ENCODE measurements at places on chromosomes 7 and 10.

GRCh38 chr10:94493463-94493862 is 52.1 kb upstream of the HELLS start:
- no peak for DNase-seq

GRCh38 chr10:118850418-118851061 is 95.8 kb upstream of the CACUL1 start:
- DNase-seq = peak; percentile 55

DNA sequence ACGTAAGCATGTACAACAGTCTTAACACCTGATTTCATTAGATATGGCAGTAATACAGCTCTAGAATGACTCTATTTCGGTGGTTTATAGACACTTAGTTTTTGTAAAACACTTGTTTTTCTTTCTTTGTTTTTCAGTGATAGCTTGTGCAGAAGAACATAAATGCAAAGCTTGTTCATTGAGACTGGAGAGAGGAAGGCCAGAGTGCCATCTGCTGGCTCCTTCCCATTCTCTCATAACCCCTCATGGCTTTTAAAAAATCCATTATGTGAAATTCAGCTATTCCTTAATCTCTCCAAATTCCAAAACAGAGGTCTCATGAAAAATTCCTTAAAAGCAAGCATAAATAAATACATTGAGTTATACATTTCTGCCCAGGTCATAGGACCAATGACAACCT is 76.3 kb downstream of the CACNB2 start:
- DNase-seq = no peak

- DNase-seq = no peak
Measured at GRCh38 chr10:68171539-68172080, 60.3 kb downstream of the ATOH7 start.

GRCh38 chr7:129371487-129371886 is 62.7 kb upstream of the STRIP2 start:
- DNase-seq = no peak

GRCh38 chr7:64098-64915 is 128.1 kb upstream of the FAM20C start:
- DNase-seq = peak; percentile 81

GRCh38 chr10:121002586-121003205 is 151.5 kb downstream of the WDR11 start:
- no peak for DNase-seq

- no peak for DNase-seq
Measured at GRCh38 chr7:1708596-1709251, 38.6 kb downstream of the ELFN1 start.

- DNase-seq = no peak
Measured at GRCh38 chr7:19621740-19622139, 87.1 kb downstream of the POLR1F start.

GRCh38 chr7:156511426-156511825 is 129.1 kb upstream of the RNF32 start:
- no peak for DNase-seq

GRCh38 chr7:26853788-26854393 is 10.5 kb downstream of the SKAP2 start:
- DNase-seq = peak; percentile 60

DNA sequence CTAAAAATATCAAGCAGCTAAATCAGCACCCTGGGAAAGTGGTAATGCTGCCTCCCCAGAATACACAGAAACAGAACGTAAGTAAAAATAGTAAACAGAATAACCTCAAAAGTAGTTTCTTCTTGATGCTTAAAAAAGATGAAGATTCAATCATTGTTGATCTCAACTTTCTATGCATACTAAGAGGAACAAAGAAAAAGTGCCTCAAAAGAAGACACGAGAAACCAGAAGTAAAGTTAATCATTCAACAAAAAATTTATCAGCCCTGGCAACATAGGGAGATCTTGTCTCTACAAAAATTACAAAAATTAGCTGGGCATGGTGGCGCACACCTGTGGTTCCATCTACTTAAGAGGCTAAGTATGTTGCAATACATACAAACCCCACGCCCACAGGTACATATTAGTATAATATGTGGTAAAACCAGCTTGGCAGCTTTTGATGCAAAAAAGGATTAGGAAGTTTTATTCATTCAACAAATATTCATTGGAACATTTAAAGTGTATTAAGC is 153.7 kb downstream of the NRBF2 start:
- no peak for DNase-seq

DNA sequence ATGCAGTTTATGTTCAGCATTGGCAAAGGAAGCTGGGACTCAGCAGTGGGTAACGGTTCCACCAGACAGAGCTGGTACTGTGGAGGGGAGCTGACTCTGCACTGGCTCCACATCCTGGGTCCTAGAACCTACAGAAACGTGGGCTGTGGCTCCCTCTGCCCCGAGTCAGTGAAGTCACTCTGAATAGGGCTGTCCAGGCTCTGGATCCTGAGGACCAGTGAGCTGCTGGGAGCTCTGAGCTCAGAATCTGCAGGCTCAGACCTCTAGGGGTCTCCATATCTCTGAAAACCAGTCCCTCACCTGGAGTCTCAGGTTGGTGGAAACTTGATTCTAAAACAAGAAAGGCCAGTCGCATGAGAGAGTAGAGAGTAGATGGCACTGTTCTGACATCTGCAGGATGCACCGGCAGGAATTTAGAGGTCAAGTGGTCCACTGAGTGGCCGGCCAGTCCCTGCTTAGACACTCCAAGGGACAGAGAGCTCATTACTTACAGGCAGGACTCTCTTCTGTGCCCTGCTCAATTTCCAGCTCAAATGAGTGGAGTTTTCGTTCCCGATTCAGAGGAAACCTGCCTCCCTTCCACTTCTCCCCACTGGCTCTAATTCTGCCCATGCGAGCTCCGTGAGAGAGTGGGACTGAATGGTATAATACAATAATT is 18.6 kb downstream of the NPFFR1 start:
- no peak for DNase-seq

DNA sequence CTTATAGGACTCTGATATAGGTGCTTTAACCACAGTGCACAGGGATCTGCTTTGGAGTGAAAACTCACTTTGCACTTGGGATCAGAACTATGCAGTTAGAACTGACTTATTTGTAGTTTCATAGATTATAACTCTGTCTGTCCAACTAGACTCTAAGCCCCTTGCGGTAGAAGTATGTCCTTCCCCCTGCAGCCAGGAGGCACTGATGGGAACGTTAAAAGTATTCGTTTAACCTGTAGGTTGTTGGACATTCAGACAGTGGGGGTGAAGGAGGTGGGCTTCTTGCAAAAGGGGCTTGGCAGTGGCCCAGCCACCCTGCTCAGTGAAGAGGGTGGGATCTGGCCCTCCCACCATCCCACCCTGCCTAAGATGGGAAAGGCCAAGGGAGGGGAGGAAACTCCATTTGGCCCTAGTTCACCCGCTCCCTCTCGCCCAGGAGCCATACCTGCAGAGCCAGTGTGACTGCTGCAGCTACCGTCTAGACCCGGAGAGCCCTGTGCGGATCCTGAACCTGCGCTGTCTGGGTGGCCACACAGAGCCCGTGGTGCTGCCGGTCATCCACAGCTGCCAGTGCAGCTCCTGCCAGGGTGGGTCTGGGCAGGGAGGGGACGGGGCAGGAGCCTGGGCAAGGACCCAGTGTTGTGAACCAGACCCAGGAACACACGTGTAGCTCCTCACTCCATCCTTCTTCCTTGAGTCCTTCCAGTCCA is 5.7 kb upstream of the ZNF862 start:
- no peak for DNase-seq

DNA sequence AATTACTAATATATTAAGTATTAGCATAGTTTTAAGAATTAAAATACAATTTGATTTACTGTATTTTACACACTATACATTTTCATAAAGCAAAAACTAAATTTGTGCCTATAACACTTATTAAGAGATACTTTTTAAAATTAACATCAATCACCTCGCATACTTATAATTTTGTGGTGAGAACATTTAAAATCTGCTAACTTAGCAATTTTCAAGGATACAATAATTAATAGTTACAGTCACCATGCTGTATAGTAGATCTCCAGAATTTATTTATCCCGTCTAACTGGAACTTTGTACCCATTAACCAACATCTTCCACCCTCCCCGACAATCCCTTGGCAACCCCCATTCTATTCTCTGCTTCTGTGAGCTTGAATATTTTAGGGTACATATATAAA is 47.5 kb downstream of the RELN start:
- no peak for DNase-seq

DNA sequence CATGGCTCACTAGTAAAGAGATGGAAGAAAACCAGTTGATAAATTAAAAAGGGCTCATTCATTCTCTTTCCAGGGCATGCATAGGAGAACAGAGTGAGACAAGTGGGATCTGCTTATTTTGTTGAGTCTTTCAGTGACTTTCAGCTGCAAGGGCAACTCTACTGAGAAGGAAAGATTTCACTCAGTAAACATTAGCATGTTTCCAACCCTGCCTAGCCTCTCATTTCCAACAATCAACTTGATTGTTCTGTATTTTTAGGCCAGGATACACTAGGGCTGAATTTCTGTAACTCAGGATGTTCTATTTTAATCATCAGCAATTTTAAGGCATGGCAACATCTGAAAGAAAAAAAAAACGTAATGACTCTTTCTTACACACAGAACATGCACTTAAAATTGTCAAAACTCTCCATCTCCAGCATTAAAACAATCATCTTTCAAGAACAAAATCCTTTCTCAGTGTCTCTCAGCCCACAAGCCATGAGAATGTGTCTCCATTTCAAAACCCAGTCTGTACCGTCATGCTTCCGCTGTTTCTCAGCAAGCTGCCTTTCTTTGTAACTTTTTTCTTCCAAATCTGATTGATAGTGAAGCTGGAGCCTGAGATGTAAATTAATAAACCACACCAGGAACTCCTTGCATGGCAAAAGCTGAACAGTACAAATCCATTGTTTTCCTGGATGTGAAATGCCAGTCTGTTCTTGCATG is 147.2 kb upstream of the KLF14 start:
- no peak for DNase-seq

GRCh38 chr7:102317231-102318059 is 30.8 kb downstream of the SH2B2 start:
- no peak for DNase-seq

GRCh38 chr7:1579481-1580421 is 9.9 kb upstream of the PSMG3 start:
- DNase-seq = peak; percentile 36

GRCh38 chr10:93165367-93165766 is 91.7 kb downstream of the CYP26A1 start:
- no peak for DNase-seq
